ENCODE measurements at places on chromosomes 1 and 21. TPM values are rescaled to one million over a fixed set of nuclear protein-coding genes. Genes with fewer than 3 reads are reported as not detected.

Gene PCSK9
- polyA plus RNA-seq, result not detected

Gene MMEL1
- polyA plus RNA-seq, result 18.1 TPM

Gene FLG2
- not detected for polyA plus RNA-seq

Gene CFAP45
- polyA plus RNA-seq, result 0.40 TPM

Gene CEPT1
- 22.7 TPM for polyA plus RNA-seq

All from CD4-positive, CD25-positive, alpha-beta regulatory T cell (primary cell).